ENCODE measurements at places on chromosomes 16 and 17.

- H3K4me3 ChIP-seq = no peak overlapping the region
- H3K36me3 ChIP-seq = no peaks in the 10 kb centered on the region
- H3K27ac ChIP-seq = no peak overlapping the region
- H3K27me3 ChIP-seq = no peaks in the 10 kb centered on the region
Measured at GRCh38 chr16:20942256-20942655, 41.7 kb downstream of the LYRM1 start.

DNA sequence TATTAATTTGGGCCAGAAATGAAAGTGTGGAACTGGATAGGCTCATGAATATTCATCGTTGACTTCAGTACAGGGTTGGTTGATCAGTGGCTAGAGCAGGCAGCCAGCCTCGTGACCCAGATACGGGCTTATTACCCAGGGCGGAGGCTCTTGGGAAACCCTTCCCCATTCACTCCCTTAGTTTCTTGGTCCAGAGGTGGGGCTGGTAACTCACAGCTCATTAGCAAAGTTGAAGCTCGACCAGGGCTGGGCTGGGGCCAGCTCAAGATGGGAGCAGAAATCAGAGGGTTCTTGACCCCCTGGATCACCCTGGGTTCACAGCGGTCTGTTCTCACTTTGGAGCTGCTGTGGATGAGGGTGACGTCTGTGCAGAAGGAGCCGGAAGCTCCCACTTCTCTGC lies 44.6 kb upstream of the GSE1 start:
- no peak overlapping the region for H3K4me3 ChIP-seq
- no peak overlapping the region for H3K27ac ChIP-seq
- peaks cover 25% of the 10 kb centered on the region for H3K4me1 ChIP-seq
- no peaks in the 10 kb centered on the region for H3K27me3 ChIP-seq
- no peaks in the 10 kb centered on the region for H3K36me3 ChIP-seq

- H3K27ac ChIP-seq = peak overlapping the region; percentile 98
Measured at GRCh38 chr17:58338841-58339754, 10.5 kb upstream of the TSPOAP1 start.

DNA sequence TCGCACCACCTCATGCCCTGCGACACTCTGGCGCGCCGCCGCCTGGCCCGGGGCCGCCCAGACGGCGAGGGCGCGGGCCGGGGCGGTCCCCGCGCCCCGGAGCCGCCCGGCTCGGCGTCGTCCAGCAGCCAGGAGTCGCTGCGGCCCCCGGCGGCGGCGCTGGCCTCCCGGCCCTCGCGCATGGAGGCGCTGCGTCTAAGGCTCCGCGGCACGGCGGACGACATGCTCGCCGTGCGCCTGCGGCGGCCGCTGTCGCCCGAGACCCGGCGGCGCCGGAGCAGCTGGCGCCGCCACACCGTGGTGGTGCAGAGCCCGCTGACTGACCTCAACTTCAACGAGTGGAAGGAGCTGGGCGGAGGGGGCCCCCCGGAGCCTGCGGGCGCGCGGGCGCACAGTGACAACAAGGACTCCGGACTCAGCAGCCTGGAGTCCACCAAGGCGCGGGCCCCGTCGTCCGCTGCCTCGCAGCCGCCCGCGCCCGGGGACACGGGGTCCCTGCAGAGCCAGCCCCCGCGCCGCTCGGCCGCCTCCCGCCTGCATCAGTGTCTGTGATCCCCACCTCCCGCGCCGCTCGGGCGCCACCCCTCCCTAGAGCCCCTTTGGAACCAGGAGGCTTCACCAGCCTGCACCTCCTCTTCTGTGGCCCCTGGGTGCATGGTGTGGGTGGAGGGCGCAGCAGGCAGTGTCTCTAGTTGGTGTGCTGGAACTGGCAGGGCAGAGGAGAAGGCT lies 82.3 kb downstream of the ARHGAP23 start:
- no peaks in the 10 kb centered on the region for H3K36me3 ChIP-seq
- no peak overlapping the region for H3K27ac ChIP-seq
- DNase-seq = no peak

DNA sequence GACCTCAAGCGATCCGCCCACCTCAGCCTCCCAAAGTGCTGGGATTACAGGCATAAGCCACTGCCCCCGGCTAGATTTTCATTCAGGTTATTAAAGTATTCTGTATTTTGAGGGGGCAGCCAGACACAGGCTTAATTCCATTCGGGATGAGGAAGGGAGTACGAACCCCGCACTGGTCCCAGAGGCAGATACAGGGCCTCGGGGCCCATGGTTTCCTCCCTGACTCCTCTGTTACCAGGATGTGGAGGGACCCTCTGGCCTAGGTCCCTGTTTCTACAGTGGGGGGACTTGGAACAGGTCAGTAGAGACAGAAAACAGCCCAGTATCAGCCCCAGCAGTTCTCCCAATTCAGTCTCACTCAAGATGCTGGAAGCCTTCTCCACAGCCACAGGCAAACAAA lies 42.0 kb downstream of the PECAM1 start:
- H3K27ac ChIP-seq = no peak overlapping the region
- DNase-seq = no peak
- H3K36me3 ChIP-seq = no peaks in the 10 kb centered on the region
- peaks cover 12% of the 10 kb centered on the region for H3K4me1 ChIP-seq
- no peak overlapping the region for H3K4me3 ChIP-seq

- no peaks in the 10 kb centered on the region for H3K4me1 ChIP-seq
- H3K4me3 ChIP-seq = no peak overlapping the region
- H3K27ac ChIP-seq = no peak overlapping the region
- peaks cover 5% of the 10 kb centered on the region for H3K27me3 ChIP-seq
Measured at GRCh38 chr16:12612598-12613101, 191.0 kb downstream of the CPPED1 start.

DNA sequence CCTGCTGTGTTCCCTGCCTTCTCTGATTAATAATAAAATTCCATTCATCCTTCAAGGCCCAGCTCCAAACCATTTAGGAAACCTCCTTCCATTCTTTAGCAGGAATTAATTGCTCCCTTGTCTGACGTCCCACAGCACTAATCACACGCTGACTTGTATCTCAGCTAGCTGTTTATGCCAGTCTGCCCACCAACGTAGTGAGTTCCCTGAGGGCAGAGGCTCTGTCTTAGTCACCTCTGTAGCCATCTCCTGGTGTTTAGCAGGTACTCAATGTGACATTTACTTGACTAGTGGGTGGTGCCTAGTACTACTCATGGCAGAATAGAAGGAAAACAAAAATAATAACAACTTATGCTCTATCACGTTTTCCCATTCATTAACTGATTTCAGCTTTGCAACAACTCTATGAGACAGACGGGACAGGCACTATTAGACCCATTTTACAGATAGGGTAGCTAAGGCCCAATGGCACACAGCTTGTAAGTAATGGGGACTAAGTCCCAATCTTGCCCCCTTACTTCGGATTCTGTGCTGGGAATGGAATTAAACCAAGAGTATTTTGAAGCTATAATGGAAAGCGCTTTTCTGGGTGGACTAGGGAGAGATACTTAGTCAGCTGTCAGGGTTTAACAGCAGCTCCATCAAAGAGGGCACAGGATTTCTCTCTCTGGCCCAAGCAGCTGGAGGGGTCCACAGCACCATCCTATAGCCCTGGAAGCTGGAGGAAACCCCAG lies 931 bp upstream of the WIPF2 start:
- no peak for DNase-seq
- H3K27me3 ChIP-seq = no peaks in the 10 kb centered on the region
- H3K4me1 ChIP-seq = no peaks in the 10 kb centered on the region
- H3K36me3 ChIP-seq = no peaks in the 10 kb centered on the region

DNA sequence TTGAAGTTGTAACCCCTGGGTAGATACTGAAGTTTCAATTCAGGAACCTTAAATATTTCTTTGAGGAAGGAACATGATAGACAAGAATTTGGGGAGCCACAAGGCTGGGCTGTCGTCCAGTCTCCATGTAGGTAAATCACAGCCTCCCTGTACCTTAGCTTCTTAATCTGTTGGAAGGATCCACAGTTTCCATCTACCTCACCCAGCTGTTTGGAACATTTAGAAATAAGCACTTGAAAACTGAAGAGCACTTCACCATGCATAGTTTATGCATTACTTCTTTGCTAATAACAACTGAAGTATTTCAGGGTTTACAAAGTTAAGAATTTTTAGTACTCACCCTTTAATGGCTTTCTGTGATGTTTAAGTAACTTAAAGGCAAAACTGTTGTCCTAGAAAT lies 17.2 kb downstream of the TXNDC11 start:
- peaks cover 46% of the 10 kb centered on the region for H3K36me3 ChIP-seq
- no peaks in the 10 kb centered on the region for H3K27me3 ChIP-seq
- H3K4me1 ChIP-seq = peaks cover 3% of the 10 kb centered on the region
- no peak for DNase-seq
- H3K4me3 ChIP-seq = no peak overlapping the region

- H3K27me3 ChIP-seq = no peaks in the 10 kb centered on the region
- DNase-seq = no peak
- no peak overlapping the region for H3K4me3 ChIP-seq
- H3K36me3 ChIP-seq = no peaks in the 10 kb centered on the region
- no peak overlapping the region for H3K27ac ChIP-seq
- H3K4me1 ChIP-seq = no peaks in the 10 kb centered on the region
Measured at GRCh38 chr17:17978481-17979424, 6.1 kb downstream of the DRC3 start.

GRCh38 chr16:57632568-57632967 lies 4.1 kb downstream of the ADGRG1 start:
- no peaks in the 10 kb centered on the region for H3K36me3 ChIP-seq
- H3K4me3 ChIP-seq = no peak overlapping the region
- DNase-seq = no peak
- no peak overlapping the region for H3K27ac ChIP-seq

DNA sequence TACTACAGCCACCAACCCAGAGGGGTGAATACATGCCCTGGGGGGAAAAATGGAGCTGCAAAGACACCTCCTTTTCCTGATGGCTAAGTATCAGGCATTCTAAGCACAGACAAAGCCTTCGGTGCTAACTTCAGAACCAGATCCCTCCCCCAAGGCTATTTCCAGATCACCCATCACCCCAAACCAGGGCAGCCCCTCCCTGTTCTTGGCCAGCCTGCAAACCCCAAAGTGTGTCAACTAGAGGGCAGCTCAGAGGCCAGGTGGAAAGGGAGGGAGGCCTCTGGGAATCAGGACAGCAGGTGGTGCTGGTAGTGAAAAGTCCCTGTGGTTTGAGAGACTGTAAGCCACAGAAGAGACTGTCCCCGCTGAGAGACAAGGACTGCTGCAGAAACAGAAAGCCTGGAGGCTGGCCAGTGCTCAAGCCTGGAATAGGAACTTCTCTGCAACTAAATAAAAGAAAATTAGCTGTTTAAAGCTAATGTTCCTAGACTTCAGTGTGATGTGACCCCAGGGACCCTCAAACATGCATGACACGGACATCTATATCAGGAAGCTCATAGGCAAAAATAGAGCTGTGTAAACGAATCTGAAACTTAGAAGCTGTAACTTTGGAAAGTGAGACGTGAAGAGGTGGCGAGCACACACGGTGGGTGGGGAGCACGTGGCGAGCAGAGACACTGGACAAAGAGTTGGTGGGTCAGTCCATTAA lies 9.1 kb downstream of the TUBG1 start:
- H3K4me1 ChIP-seq = no peaks in the 10 kb centered on the region
- peaks cover 20% of the 10 kb centered on the region for H3K36me3 ChIP-seq
- H3K4me3 ChIP-seq = no peak overlapping the region
- no peak overlapping the region for H3K27ac ChIP-seq

GRCh38 chr16:49835161-49835777 lies 20.6 kb downstream of the ZNF423 start:
- H3K4me1 ChIP-seq = no peaks in the 10 kb centered on the region
- peaks cover 11% of the 10 kb centered on the region for H3K27me3 ChIP-seq
- no peak for DNase-seq

DNA sequence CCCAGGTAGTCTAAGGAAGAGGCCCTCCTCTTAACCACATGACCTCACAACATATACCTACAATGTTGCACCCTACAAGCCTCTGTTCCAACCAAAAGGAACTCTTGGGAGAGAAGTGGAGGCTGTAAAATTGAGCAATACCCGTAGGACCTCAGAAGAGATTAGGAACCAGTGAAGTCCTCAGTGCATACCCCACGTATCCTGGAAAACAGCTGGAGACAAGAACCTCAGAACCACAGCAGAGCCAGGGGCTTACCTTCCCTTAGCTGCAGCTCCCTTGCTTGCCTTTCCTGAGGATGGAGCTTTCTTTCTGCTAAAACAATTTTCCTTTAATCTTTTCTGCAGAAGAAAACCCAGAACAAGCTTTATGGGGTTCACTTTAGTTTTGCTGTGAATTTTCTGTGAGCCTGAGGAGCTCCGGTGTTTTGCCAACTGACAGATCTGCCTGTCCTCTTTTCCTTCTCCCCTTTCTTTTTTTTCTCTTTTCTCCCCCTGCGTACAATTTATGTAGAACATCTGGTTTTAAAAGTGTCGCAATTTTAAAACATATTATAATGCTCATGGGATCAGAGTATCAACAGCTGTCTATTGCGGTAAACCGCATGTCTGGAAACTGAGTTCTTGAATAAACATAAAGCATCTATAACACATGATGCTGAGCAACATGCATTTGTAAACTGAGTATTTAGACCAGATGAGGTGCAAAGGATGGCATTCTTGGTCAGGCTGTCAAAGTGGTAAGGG lies 226.4 kb upstream of the MAF start:
- no peak for DNase-seq
- no peaks in the 10 kb centered on the region for H3K36me3 ChIP-seq
- no peak overlapping the region for H3K27ac ChIP-seq
- no peak overlapping the region for H3K4me3 ChIP-seq

DNA sequence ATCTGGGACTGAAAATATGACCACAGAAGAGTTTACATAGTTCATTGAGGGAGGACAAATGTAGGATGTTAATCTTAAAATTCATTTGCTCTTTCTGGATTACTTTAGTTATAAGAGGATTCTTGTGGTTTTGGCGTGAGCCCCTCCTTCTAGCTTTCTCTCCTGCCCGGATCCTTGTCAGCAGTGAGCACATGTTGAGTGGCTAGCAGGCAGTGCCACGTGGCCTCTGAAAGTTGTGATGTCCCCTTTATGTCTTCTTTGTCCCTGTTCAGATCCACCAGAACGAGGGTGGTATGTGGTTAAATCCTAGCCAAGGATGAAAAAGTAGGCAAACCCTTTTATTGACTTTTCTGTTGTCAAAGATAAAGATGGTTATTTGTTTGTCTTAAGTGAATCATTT lies 83.8 kb downstream of the GNAO1 start:
- H3K36me3 ChIP-seq = no peaks in the 10 kb centered on the region
- no peak overlapping the region for H3K4me3 ChIP-seq

DNA sequence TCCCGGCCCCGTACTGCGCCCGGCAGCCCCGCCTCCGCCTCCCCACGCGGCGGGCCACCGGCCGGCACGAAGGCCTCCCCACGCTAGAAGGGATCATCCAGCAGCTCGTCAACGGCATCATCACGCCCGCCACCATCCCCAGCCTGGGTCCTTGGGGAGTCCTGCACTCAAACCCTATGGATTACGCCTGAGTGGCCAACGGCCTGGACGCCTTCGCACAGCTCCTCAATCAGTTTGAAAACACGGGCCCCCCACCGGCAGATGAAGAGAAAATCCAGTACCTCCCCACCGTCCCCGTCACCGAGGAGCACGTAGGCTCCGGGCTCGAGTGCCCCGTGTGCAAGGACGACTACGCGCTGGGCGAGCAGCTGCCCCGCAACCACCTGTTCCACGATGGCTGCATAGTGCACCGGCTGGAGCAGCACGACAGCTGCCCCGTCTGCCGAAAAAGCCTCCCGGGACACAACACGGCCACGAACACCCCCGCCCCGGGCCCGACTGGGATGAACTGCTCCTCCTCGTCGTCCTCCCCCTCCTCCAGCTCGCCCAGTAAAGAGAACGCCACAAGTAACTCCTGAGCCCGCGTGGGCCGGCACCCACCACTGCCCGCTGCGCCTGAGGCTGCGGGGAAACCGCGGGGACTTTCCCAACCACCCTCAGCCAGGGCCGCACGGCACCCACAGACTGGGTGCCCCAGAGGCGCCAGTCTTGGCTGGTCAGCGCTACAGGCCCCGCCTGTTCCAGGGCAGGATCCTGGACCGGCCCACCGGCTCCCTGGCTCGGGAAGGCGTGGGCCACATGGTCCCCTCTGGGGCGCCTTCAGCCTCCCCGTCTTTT lies 39.0 kb upstream of the AKAP1 start:
- peaks cover 24% of the 10 kb centered on the region for H3K27me3 ChIP-seq
- peak overlapping the region; percentile 43 for H3K4me3 ChIP-seq
- peak; percentile 3 for DNase-seq
- H3K36me3 ChIP-seq = no peaks in the 10 kb centered on the region
- H3K27ac ChIP-seq = no peak overlapping the region

Measured in effector memory CD4-positive, alpha-beta T cell (primary cell).